ENCODE measurements at places on chromosomes 4 and X.

GRCh38 chrX:150337026-150337425 is 26.1 kb upstream of the MAMLD1 start:
- DNase-seq = no peak

DNA sequence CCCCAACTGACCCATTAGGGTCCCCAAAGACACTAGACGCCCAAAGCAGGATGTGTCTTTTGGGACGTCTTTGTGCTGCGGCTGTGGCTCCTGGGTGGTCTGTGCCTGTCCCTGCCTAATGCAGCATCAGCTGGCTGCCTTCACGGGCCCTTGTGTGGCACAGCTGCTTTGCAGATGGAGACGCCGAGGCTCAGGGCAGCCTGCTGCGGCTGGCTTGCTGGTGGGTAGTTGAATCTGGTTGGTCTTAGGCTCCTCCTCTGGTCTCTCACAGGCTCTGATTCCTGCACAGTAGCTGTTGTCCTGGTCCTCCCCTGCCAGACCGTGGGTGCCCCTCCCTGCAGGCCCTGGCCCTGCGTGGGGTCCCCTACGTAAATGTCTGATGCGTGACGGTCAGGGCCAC is 8.1 kb downstream of the CPZ start:
- DNase-seq = no peak

- DNase-seq = no peak
Observed at GRCh38 chr4:14028862-14029261, 401.3 kb upstream of the BOD1L1 start.

GRCh38 chrX:48580662-48581061 is 6.4 kb downstream of the RBM3 start:
- DNase-seq = no peak

GRCh38 chr4:101039367-101039766 is 308.0 kb downstream of the PPP3CA start:
- DNase-seq = no peak

DNA sequence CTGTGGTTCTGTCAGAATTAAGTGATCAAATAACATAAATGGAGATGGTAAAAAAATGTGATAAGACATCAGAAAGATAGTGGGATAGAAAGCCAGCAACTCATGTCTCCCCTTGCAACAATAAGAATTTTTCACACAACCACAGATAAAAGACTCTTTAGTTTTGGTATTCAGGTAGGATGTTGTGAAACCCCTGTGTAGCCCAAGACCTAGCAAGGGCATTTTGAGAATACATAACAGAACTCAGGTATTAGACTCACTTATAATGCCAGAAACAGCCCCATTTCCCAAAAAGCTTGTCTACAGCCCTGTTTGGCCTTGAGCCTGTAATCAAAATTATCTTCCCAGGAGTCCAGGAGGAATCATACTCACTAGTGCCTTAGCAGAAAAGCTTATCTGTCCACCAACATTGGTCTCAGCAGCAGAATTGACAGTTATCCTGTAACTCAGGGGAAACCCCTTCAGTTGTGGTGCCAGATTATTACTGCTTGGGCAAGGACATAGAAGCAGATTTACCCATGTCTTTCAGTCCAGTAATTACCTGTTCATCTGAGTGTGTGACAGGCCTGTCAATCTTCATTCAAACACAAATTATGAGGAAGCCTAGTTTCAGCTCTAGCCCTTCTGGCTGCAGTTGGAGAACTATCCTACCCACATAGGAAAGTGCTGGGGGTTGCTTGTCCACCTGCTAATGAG is 41.0 kb upstream of the UGT2B17 start:
- DNase-seq = no peak

DNA sequence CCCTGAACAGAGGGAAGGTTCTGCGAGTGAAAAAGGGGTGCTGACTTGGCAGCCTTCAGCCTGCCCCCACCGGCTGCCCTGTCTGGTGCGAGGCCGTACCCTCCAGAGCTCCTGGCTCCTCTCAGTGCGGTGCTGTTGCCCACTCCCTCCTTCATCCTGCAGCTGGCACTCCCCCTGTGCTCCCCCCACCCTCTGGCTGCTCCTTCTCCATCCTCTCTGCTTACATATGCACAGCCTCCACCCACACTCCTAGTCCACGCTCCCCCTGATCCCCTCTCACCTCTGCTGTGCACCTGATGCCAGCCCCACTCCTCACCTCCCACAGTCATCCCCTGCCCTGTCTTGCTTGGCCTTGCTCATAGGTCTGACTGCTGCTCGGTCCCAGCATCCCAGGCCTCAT is 9.9 kb downstream of the MAN2B2 start:
- no peak for DNase-seq

DNA sequence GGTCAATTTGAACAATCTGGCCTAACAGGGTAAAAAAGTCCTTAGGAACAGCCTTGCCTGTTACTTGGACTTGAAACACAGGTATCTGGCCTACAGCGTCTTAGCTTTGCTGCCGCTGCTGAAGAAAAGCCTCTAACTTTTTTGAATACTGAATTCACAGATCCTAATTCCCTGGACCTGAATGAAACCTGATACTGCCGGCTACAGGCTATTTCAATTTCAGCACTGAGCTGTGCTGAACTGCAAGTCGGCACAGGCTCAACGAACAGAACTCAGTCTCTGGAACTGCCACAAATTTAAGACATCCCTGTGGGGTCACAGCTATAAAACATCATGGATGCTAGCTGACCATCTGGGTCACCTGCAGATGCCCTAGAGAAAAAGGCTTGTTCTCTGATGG is 7.2 kb downstream of the NR0B1 start:
- DNase-seq = peak; percentile 9

- DNase-seq = no peak
Observed at GRCh38 chr4:88481537-88481936, 24.6 kb downstream of the HERC5 start.

GRCh38 chrX:9876201-9876600 is 90.0 kb downstream of the SHROOM2 start:
- DNase-seq = no peak

DNA sequence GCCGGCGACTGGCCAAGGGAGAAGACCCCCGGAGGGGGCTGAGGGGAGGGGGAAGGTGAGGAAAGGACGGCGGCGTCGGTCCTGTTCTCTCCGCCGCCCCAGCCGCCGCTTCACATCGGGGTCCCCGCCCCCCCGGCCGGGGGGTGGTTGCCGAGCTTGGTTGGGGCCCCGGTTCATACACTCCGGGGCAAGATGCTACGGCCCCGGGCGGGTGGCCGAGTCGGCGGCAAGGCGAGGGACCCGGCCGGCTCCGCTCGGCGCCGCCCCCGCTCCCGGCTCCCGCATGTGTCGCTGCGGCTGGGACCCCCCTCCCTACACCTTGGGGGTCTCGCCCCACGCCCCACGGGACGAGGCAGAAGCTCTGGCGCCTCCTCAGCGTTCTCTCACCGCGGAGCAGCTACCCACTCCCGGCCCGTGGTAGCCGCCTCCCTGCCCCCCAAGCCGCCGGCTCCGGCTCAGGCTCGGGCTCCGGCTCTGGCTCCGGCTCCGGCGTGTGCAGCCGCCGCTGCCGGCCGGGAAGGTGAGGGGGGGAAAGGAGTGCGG is 461 bp downstream of the FBXW7 start:
- DNase-seq = peak; percentile 45

DNA sequence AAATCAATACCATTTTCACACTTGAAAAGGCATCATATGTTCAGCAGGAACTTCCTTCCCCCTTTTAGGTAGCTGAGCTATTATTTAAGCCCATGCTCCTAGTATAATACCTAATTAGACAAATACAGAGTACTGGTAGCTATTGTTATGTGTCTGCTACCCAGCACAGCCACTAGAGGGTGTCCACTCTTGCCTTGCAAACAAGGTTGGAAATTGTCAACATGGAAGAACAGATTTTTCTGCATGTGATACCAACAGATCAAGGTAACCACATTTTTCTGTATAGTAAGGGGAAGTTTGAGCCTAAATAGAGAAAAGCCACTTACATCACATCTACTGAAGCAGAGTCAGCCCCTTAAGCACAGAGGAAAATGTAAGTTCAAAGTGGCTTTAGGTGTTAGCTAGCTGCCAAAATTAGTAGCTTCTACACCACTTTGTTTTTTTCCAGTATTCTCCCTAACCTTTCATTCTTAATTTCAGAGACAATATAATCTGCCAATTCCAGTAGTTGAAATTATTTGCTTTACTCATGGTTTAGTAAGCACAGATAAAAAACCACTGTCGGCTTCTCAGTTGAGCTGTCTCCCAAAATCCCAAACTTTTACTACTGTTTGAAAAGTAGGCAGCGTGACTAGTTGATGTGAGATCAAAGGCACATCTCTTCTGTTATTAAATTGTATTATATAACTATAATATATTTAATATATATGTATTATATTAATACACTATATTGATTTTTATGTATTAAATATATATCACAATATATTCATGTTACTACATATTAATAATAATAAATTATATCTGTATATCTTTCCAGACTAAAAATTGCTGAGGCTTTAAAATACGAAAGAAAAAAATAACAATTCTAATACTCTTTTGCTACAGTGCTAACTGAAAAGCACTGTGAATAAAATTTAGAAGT is 38.2 kb downstream of the EDNRA start:
- peak; percentile 69 for DNase-seq

- no peak for DNase-seq
Observed at GRCh38 chrX:96824166-96824565, 59.5 kb upstream of the RPA4 start.

- no peak for DNase-seq
Observed at GRCh38 chrX:73525928-73526690, 36.9 kb upstream of the CHIC1 start.

- no peak for DNase-seq
Observed at GRCh38 chr4:45004847-45005565, 278.6 kb upstream of the GNPDA2 start.

DNA sequence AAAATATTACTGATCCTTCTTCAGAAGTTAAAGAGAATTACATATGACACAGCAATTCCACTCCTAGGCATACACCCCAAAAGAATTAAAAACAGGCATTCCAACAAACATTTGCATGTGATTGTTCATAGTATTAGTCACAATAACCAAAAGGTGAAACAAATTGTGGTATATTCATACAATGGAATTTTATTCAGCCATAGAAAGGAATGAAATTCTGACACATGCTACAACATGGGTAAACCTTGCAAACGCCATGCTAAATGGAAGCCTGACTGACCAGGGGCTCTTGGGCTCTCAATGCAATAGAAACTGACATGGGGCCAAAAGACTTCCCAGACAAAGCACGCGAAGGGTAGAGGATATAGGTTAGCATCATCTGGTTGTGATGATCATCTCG is 62.1 kb upstream of the S100G start:
- no peak for DNase-seq

DNA sequence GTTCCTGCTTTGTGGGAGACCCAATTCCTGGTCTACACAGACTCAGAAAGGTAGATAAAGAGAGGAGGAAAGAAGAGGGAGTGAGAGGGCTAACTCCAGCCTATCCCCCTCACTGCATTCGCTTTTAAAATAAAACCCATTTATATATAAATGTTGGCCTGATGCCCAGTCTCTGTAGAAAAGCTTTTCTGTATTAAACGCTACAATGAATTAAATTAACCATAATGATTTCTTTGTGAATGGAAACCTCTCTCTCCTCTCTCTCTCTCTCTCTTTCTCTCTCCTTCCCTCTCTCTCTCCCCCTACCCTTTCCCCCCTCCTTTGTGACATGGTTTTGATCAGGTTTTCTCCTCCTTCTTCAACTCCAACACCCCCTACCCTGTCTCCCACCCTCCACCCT is 34.8 kb downstream of the PJA1 start:
- no peak for DNase-seq

DNA sequence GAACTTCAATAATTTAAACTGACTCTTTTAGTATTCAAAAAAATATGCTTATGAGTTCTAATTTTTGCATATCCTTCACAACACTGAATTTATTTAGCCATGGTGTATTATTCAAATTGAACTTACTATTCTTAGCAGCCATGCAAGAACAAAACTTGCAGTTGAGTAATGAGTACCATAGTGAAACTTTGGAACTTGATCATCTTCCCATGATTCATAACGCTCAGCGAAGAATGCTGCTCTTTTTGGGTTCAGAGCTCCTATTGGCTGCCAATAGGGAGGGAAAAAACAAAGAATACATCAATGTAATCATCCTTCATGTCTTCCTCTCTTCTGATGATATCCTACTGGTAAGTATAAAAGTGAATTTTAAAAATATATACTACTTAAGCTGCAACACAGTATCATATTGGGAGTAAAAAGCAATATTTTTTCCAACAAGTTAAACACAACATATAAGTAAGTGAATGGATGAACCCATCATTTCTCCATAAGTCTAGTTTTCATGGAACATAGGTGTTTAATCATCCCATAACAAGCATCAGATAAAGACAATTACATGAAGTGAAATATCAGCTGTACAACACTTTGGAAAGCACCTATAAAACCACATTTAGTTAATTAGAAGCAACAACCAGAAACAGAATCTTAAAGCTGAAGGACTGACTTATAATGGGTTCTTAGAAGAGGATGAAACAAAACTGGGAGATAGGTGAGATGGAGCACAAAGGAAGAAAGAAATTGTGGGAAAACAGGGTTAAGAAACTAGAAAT is 145.2 kb upstream of the MAB21L2 start:
- DNase-seq = no peak

GRCh38 chr4:84638092-84638491 is 55.2 kb downstream of the CDS1 start:
- no peak for DNase-seq

- DNase-seq = no peak
Observed at GRCh38 chrX:42954880-42955279, 176.9 kb upstream of the PPP1R2C start.

DNA sequence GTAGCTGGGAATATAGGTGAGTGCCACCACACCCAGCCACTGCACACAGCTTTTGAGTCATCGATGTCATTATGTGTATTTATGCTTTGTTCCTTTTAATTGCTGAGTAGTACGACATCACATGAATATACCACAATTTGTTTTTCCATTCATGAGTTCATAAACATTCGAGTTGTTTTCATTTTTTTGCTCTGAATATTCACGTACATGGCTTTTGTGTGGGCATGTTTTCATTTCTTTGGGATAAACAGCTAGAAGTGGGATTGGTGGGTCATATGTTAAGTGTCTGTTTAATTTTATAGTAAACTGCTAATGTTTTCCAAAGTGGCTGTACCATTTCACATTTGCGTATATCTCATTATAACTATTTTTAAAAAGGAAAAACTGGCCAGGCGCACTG is 45.1 kb upstream of the KDR start:
- no peak for DNase-seq

GRCh38 chr4:121656269-121656641 is 40.5 kb downstream of the ANXA5 start:
- peak; percentile 46 for DNase-seq

GRCh38 chr4:150402871-150403272 is 179.1 kb upstream of the MAB21L2 start:
- no peak for DNase-seq

DNA sequence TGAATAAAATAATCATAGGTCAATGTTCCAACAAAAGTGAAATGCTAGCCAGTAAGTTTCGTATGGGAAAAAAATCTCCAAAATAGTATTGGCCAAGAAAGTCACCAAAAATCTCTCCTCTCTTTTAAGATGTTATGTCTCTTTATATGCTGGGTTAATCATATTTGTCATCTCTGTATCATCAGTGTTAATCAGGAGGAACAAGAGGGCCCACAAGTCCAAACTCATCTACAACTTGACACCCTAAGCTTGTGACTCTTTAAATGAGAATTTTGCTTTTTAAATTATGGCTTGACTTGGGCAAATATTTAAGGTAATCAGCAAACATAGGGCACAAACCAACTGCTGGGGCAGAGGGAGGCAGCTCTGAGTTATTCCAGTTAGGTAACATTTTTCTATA is 75.5 kb downstream of the AMMECR1 start:
- no peak for DNase-seq

GRCh38 chrX:34918091-34918736 is 24.4 kb upstream of the FAM47B start:
- peak; percentile 23 for DNase-seq

GRCh38 chrX:71917621-71918343 is 7.1 kb downstream of the NHSL2 start:
- no peak for DNase-seq
